ENCODE measurements at places on chromosomes 4 and X. TPM values are rescaled to one million over a fixed set of nuclear protein-coding genes. Genes with fewer than 3 reads are reported as not detected.

GRCh38 chrX:22004866-22005265 is 27.3 kb upstream of the PHEX start:
- no peak overlapping the region for H3K4me3 ChIP-seq
- DNase-seq, result no peak

GRCh38 chr4:173171098-173171497 is 2.5 kb downstream of the GALNT7 start:
- H3K4me3 ChIP-seq, result peak overlapping the region; percentile 97
- H3K36me3 ChIP-seq, result no peaks in the 10 kb centered on the region
- H3K27ac ChIP-seq, result no peak overlapping the region

DNA sequence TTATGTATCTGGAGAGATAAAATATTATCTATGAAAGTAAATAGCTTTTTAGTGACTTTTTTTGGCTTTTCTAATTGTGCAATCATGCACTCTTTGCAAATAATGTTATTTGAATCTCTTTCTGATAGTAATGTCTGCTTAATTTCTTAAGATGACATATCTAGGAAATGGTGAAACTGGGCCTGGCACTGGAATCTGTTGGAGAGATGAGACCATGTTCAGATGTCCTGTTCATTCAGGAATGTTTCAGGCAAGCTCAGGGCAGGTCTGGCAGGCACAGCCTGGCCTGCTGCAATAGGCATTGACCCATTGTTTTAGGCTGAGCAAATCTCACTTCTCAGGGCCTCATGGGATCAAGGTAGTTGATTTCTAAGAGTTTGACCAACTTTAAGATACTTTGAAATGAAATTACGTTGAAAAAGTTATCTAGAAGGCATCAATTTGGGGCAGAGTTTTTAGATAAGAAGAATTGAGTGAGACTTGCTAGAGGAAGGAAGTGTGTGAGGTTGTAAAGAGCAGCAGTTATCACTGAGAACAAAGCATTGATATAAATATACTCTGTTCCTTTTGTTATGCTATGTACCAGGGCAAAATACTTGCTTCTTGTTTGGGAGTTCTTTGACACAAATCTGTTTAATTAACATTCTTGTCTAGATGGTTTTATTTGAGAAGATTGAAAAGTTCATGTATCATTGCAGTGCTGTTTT is 133.0 kb upstream of the LEF1 start:
- no peak overlapping the region for H3K27ac ChIP-seq
- no peak overlapping the region for H3K4me3 ChIP-seq
- no peaks in the 10 kb centered on the region for H3K4me1 ChIP-seq
- H3K27me3 ChIP-seq, result no peaks in the 10 kb centered on the region
- H3K36me3 ChIP-seq, result no peaks in the 10 kb centered on the region

- H3K27me3 ChIP-seq, result no peaks in the 10 kb centered on the region
- H3K36me3 ChIP-seq, result peaks cover 3% of the 10 kb centered on the region
- no peak for DNase-seq
- H3K27ac ChIP-seq, result peak overlapping the region; percentile 90
- peak overlapping the region; percentile 85 for H3K4me3 ChIP-seq
These were observed 728 bp downstream of the UBA6 start for GRCh38 chr4:67700116-67700737.

GRCh38 chr4:85430697-85431096 is 44.3 kb upstream of the ARHGAP24 start:
- H3K4me1 ChIP-seq, result 0 out of 2 replicates have a peak, but pooled peaks cover 7% of the 10 kb centered on the region
- no peaks in the 10 kb centered on the region for H3K27me3 ChIP-seq
- peak; percentile 2 for DNase-seq
- H3K4me3 ChIP-seq, result no peak overlapping the region
- H3K27ac ChIP-seq, result no peak overlapping the region
- H3K36me3 ChIP-seq, result no peaks in the 10 kb centered on the region

- no peak for DNase-seq
- peaks cover 39% of the 10 kb centered on the region for H3K4me1 ChIP-seq
- H3K27me3 ChIP-seq, result no peaks in the 10 kb centered on the region
These were observed 48.5 kb downstream of the SMIM31 start for GRCh38 chr4:164802301-164802901.

- DNase-seq, result no peak
- no peaks in the 10 kb centered on the region for H3K27me3 ChIP-seq
- H3K4me3 ChIP-seq, result no peak overlapping the region
- no peaks in the 10 kb centered on the region for H3K36me3 ChIP-seq
These were observed 148.8 kb downstream of the NWD2 start for GRCh38 chr4:37393321-37393720.

DNA sequence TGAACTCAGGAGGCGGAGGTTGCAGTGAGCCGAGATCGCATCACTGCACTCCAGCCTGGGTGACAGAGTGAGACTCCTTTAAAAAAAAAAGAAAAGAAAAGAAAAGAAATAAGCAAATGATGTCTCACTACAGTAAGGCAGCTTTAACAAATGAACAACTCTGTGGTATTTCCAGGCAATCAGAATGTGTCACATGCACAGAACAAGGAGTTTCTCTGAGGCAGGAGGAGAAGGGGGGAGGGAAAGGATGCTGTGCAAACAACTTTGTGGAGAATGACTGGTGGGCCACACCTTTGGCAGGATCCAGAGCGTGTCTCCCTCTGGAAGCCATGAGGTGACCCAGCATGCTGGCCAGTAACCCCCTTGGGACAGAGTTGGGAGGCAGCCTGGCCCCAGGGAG is 57.6 kb downstream of the RAI2 start:
- no peaks in the 10 kb centered on the region for H3K4me1 ChIP-seq
- no peak overlapping the region for H3K4me3 ChIP-seq
- no peak for DNase-seq
- H3K27ac ChIP-seq, result no peak overlapping the region
- no peaks in the 10 kb centered on the region for H3K36me3 ChIP-seq

- no peak overlapping the region for H3K4me3 ChIP-seq
- no peaks in the 10 kb centered on the region for H3K4me1 ChIP-seq
- no peaks in the 10 kb centered on the region for H3K36me3 ChIP-seq
- no peak overlapping the region for H3K27ac ChIP-seq
- H3K27me3 ChIP-seq, result no peaks in the 10 kb centered on the region
- DNase-seq, result peak; percentile 79
These were observed 55.0 kb downstream of the FAM53A start for GRCh38 chr4:1628892-1629698.

DNA sequence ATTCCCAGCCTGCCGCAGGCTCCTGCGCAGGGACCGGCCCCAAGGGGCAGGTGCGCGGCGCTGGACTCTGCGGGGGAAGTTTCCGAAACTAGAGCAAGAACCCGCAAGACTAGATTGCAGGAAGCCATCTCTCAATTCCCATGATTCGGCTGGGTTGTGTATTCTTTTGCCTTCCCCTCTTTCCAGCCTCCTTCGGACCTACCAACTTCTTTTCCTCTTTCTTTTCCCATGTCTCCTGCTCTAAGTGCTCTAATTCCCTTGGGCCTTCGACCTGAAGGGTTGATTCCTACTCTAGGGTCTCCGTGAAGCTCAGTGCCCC is 645 bp upstream of the OPHN1 start:
- peak overlapping the region; percentile 79 for H3K4me3 ChIP-seq
- H3K27me3 ChIP-seq, result no peaks in the 10 kb centered on the region
- no peaks in the 10 kb centered on the region for H3K36me3 ChIP-seq
- no peak for DNase-seq

DNA sequence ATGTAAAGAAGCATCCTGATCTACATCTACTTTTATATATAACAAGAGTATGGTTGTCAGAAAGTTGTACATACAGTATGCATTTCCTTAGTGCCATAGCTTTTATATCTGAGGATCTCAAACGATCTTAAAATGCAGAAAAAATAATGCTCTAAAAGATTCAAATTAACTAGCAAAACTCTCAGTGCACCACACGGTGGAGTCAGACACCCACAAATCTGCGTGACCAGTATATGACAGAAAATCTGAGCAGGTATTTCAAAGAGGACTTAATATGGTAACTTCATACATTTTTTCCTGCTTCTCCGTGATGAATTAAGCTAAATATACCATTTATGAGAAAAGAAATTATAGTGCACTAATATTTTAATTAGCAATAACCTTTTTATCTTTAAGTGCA is 803.0 kb downstream of the DMD start:
- H3K4me3 ChIP-seq, result no peak overlapping the region
- peak; percentile 24 for DNase-seq
- H3K27ac ChIP-seq, result no peak overlapping the region
- no peaks in the 10 kb centered on the region for H3K36me3 ChIP-seq
- no peaks in the 10 kb centered on the region for H3K4me1 ChIP-seq

GRCh38 chr4:117376692-117377091 is 291.3 kb upstream of the TRAM1L1 start:
- DNase-seq, result no peak
- H3K27me3 ChIP-seq, result no peaks in the 10 kb centered on the region
- 0 out of 2 replicates have a peak, but pooled peaks cover 2% of the 10 kb centered on the region for H3K4me1 ChIP-seq
- H3K36me3 ChIP-seq, result no peaks in the 10 kb centered on the region
- no peak overlapping the region for H3K4me3 ChIP-seq

GRCh38 chr4:82484996-82485783 is 54.8 kb downstream of the ENOPH1 start:
- H3K4me1 ChIP-seq, result no peaks in the 10 kb centered on the region
- DNase-seq, result no peak
- no peak overlapping the region for H3K27ac ChIP-seq

DNA sequence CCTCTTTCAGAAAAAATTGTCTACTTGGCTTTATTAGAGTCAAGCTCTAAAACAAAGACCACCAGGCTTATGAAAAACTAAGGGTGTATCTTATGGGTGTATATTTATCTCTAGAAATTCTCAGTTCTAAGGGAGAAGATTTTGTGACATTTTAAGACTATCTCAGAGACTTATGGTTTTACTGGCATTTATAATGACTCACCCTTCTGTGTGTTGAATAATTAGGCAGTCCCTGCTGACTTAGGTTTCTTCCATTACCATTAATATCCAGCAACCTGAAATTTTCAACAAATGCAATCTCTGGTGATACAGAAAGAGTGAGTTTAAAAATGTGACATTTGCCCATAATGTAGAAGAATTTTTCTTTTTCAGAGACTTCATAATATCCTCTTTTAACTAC is 1015.0 kb upstream of the AGA start:
- no peaks in the 10 kb centered on the region for H3K27me3 ChIP-seq
- H3K36me3 ChIP-seq, result no peaks in the 10 kb centered on the region
- no peak overlapping the region for H3K27ac ChIP-seq
- H3K4me1 ChIP-seq, result no peaks in the 10 kb centered on the region
- H3K4me3 ChIP-seq, result no peak overlapping the region
- no peak for DNase-seq

DNA sequence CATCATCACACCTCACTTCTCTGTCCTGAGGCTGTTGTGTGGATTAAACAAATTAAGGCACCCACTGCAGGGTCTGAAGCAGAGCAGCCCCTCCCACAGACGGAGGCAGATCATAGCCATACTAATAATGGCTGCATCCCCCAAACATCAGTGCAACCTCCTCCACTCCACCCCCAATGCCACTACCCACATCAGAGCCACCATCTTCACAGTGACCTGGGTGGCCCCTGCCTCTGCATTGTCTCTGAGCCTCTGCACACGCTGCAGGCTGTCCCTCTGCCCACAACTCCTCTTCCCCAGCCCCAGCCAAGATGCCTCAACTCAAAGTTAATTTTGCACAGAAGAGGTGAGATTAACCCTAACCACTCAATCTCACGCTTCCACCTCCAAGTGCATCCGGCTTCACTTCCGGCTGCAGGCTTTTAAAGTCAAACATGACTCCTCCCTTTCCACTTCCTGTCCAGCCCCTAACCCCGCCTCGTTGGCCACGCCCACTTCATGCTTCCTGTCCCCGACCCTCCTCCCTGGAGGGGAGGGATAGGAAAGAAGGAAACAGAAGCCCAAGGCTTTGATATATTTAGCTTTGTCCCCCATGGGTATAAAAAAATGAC is 22.7 kb downstream of the JAKMIP1 start:
- H3K36me3 ChIP-seq, result no peaks in the 10 kb centered on the region
- no peaks in the 10 kb centered on the region for H3K4me1 ChIP-seq
- no peak overlapping the region for H3K27ac ChIP-seq
- H3K4me3 ChIP-seq, result no peak overlapping the region
- H3K27me3 ChIP-seq, result no peaks in the 10 kb centered on the region

- H3K4me3 ChIP-seq, result no peak overlapping the region
- 0 out of 2 replicates have a peak, but pooled peaks cover 3% of the 10 kb centered on the region for H3K36me3 ChIP-seq
- H3K27ac ChIP-seq, result no peak overlapping the region
- H3K4me1 ChIP-seq, result no peaks in the 10 kb centered on the region
- no peaks in the 10 kb centered on the region for H3K27me3 ChIP-seq
These were observed 318.9 kb upstream of the GATB start for GRCh38 chr4:152079543-152080293.

DNA sequence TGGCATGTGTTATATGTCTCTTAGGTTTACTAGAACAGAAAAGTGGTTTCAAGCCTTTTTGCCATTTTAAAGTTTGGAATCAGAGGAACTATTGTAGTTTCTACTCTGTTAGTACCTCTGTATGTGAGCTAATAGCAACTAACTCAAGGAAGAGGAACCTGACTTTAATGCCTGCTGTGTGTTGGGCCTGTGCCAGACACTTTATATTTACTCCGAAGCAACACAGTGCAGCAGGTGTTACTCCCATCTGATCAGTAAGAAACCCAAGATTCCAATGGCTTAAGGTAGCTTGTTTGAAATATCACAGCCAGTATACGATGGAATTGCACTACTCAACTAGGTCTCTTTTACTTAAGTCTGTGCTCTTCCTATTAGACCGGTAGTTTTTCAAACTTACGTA is 79.2 kb downstream of the USP9X start:
- H3K4me3 ChIP-seq, result no peak overlapping the region
- H3K36me3 ChIP-seq, result peaks cover 42% of the 10 kb centered on the region

- H3K27ac ChIP-seq, result no peak overlapping the region
- no peak for DNase-seq
- H3K4me1 ChIP-seq, result no peaks in the 10 kb centered on the region
- no peak overlapping the region for H3K4me3 ChIP-seq
These were observed 19.4 kb downstream of the CLDN22 start for GRCh38 chr4:183300655-183301054.

IL21 gene
- not detected for polyA plus RNA-seq

TCEAL6 gene
- 1.2 TPM for polyA plus RNA-seq

CXCL11 gene
- 0.81 TPM for polyA plus RNA-seq

ADH7 gene
- polyA plus RNA-seq, result not detected

SCML2 gene
- 20.3 TPM for polyA plus RNA-seq

GC gene
- polyA plus RNA-seq, result 0.38 TPM

ACOX3 gene
- 6.4 TPM for polyA plus RNA-seq

PRR32 gene
- not detected for polyA plus RNA-seq
